ENCODE measurements at places on chromosomes 13 and 19. TPM values are rescaled to one million over a fixed set of nuclear protein-coding genes. Genes with fewer than 3 reads are reported as not detected.

- DNase-seq = no peak
- H3K36me3 ChIP-seq = peaks cover 5% of the 10 kb centered on the region
- no peak overlapping the region for H3K4me3 ChIP-seq
- H3K4me1 ChIP-seq = peaks cover 4% of the 10 kb centered on the region
- no peaks in the 10 kb centered on the region for H3K27me3 ChIP-seq
Measured at GRCh38 chr13:41613984-41614661, 156.8 kb downstream of the RGCC start.

LGALS14 gene
- 0.77 TPM for total RNA-seq

PLPP2 gene
- 30.7 TPM for total RNA-seq

GRCh38 chr19:38196245-38196837 lies 27.7 kb downstream of the DPF1 start:
- no peaks in the 10 kb centered on the region for H3K27me3 ChIP-seq
- no peaks in the 10 kb centered on the region for H3K36me3 ChIP-seq
- no peaks in the 10 kb centered on the region for H3K4me1 ChIP-seq
- H3K27ac ChIP-seq = no peak overlapping the region

GRCh38 chr13:27551562-27551961 lies 68.8 kb downstream of the LNX2 start:
- H3K36me3 ChIP-seq = peaks cover 68% of the 10 kb centered on the region
- no peaks in the 10 kb centered on the region for H3K27me3 ChIP-seq
- no peaks in the 10 kb centered on the region for H3K4me1 ChIP-seq
- no peak for DNase-seq
- H3K27ac ChIP-seq = no peak overlapping the region

Data from endodermal cell (in vitro differentiated cells).